ENCODE measurements at places on chromosomes 2 and 18. TPM values are rescaled to one million over a fixed set of nuclear protein-coding genes. Genes with fewer than 3 reads are reported as not detected.

The LYG2 gene
- polyA plus RNA-seq: 0.56 TPM

The TSHZ1 gene
- 32.7 TPM for polyA plus RNA-seq

The TCF7L1 gene
- 57.8 TPM for polyA plus RNA-seq

The CSRNP3 gene
- 9.5 TPM for polyA plus RNA-seq

The ERBB4 gene
- polyA plus RNA-seq: 54.7 TPM

The TMEM200C gene
- polyA plus RNA-seq: 2.1 TPM

The SERPINB11 gene
- polyA plus RNA-seq: not detected

The SLC8A1 gene
- 67.0 TPM for polyA plus RNA-seq

The FSHR gene
- polyA plus RNA-seq: not detected

The UGT1A10 gene
- not detected for polyA plus RNA-seq

The WNT10A gene
- polyA plus RNA-seq: 0.75 TPM

The MROH2A gene
- polyA plus RNA-seq: 0.26 TPM

The LDLRAD4 gene
- 10.9 TPM for polyA plus RNA-seq

The FABP1 gene
- polyA plus RNA-seq: 33.2 TPM

The SMC6 gene
- 33.1 TPM for polyA plus RNA-seq

The CYP26B1 gene
- polyA plus RNA-seq: 13.5 TPM

The SPP2 gene
- not detected for polyA plus RNA-seq

The GCA gene
- 33.6 TPM for polyA plus RNA-seq

The EGR4 gene
- not detected for polyA plus RNA-seq

The KYNU gene
- 5.5 TPM for polyA plus RNA-seq

The RSAD2 gene
- polyA plus RNA-seq: 4.3 TPM

The MRO gene
- polyA plus RNA-seq: 2.4 TPM

The CD207 gene
- not detected for polyA plus RNA-seq

The PRR30 gene
- not detected for polyA plus RNA-seq

The ATP5MC3 gene
- polyA plus RNA-seq: 366 TPM

The TLX2 gene
- 0.23 TPM for polyA plus RNA-seq

The SGPP2 gene
- 27.4 TPM for polyA plus RNA-seq

The SKOR2 gene
- not detected for polyA plus RNA-seq

The C2orf78 gene
- not detected for polyA plus RNA-seq

The YPEL5 gene
- 99.4 TPM for polyA plus RNA-seq

The CCDC141 gene
- polyA plus RNA-seq: 0.32 TPM

The CFAP65 gene
- 0.37 TPM for polyA plus RNA-seq

The ARHGAP15 gene
- polyA plus RNA-seq: 3.0 TPM

The SP5 gene
- 0.69 TPM for polyA plus RNA-seq

The VWC2L gene
- polyA plus RNA-seq: 0.06 TPM

The GCG gene
- not detected for polyA plus RNA-seq

The CHRNG gene
- polyA plus RNA-seq: 1.2 TPM

The C2orf72 gene
- 2.7 TPM for polyA plus RNA-seq

The SCLY gene
- polyA plus RNA-seq: 30.8 TPM

The KIF5C gene
- polyA plus RNA-seq: 4.1 TPM

The VWA3B gene
- 0.26 TPM for polyA plus RNA-seq

The NT5C1B gene
- 1.0 TPM for polyA plus RNA-seq

The DOK6 gene
- 17.1 TPM for polyA plus RNA-seq

The ZNF804A gene
- 1.8 TPM for polyA plus RNA-seq

Data from renal cortex interstitium (tissue), 15 donors.